Natural killer cell treated with Interleukin-12 subunit alpha and Interleukin-12 subunit beta and Interleukin-15 and Interleukin-18, amount 100 ng/mL, for 72 hours (primary cell): ENCODE measurements at places on chromosomes 7 and 10. TPM values are rescaled to one million over a fixed set of nuclear protein-coding genes. Genes with fewer than 3 reads are reported as not detected.

GRCh38 chr7:91771394-91771793 is 109.1 kb downstream of the MTERF1 start:
- DNase-seq: no peak
- no peaks in the 10 kb centered on the region for H3K4me1 ChIP-seq
- H3K4me3 ChIP-seq: no peak overlapping the region
- no peaks in the 10 kb centered on the region for H3K36me3 ChIP-seq
- no peaks in the 10 kb centered on the region for H3K27me3 ChIP-seq

GRCh38 chr10:33749790-33750189 is 415.3 kb upstream of the NRP1 start:
- no peak for DNase-seq
- H3K27ac ChIP-seq: no peak overlapping the region
- no peak overlapping the region for H3K4me3 ChIP-seq
- H3K36me3 ChIP-seq: no peaks in the 10 kb centered on the region
- peaks cover 15% of the 10 kb centered on the region for H3K4me1 ChIP-seq

DNA sequence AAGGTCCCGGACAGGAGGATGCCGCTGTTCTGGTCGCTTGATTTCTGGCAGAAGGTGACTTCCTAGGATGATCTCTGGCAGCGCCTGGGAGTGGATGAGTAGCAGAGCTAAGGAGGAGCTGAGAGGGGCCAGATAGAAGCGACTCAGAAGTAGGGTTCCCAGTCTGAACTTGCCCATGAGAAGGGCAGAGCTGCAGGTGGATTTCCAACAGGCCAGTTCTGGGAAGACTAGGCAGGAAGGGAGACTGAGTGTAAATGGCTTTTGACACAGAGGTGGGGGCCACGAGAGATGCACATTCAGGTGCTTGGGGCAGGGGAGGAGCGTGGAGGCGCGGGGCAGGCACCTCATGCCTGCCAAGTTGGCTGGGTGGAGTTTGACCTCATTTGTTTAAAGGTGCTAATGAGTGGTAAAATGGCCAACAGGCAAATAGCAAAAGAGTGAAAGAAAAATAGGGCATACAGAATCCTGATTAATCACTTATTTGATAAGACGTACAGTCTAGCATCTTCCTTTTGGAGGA is 58.8 kb downstream of the SHH start:
- DNase-seq: no peak
- no peaks in the 10 kb centered on the region for H3K36me3 ChIP-seq
- peak overlapping the region; percentile 49 for H3K4me3 ChIP-seq
- H3K27ac ChIP-seq: peak overlapping the region; percentile 22

DNA sequence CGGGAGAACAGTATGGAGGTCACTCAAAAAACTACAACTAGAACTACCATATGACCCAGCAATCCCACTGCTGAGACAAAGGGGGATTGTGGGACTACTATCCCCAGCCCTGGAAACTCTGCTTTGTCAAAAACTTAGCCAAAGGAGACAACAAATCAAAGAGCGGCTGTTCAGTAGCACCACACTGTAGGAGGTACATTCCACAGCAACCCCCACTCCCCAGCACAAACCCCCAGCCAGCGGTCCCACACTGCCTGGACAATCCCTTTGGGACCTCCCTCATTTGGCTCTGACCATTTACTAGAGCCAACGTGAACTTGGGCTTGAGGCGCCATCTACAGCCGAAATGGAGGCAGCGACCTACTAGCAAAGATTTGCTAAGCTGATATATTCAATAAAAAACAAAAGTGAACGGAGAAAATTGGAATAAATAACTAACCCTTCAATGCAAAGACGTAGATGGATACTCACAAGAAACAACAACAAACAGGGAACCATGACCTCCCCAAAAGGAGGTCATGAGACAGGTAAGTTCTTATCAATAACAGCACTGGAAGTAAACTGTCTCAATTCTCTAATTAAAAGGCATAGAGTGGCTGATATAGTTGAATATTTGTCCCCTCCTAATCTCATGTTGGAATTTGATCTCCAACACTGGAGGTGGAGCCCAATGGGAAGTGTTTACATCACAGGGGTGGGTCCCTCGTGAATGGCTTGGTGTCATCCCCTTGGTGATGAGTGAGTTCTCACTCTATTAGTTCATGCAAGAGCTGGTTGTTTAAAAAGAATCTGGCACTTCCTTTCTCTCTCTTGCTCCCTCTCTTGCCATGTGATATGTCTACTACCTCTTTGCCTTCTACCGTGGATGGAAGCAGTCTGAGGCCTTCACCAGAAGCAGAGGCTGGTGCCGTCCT is 119.0 kb upstream of the KCNMA1 start:
- no peaks in the 10 kb centered on the region for H3K4me1 ChIP-seq
- no peak overlapping the region for H3K27ac ChIP-seq
- DNase-seq: no peak

BICC1 gene
- total RNA-seq: 0.26 TPM

- DNase-seq: peak; percentile 91
- peaks cover 66% of the 10 kb centered on the region for H3K4me1 ChIP-seq
Measured at GRCh38 chr7:105808703-105809590, 67.5 kb downstream of the ATXN7L1 start.

CBX3 gene
- 184 TPM for total RNA-seq

DNA sequence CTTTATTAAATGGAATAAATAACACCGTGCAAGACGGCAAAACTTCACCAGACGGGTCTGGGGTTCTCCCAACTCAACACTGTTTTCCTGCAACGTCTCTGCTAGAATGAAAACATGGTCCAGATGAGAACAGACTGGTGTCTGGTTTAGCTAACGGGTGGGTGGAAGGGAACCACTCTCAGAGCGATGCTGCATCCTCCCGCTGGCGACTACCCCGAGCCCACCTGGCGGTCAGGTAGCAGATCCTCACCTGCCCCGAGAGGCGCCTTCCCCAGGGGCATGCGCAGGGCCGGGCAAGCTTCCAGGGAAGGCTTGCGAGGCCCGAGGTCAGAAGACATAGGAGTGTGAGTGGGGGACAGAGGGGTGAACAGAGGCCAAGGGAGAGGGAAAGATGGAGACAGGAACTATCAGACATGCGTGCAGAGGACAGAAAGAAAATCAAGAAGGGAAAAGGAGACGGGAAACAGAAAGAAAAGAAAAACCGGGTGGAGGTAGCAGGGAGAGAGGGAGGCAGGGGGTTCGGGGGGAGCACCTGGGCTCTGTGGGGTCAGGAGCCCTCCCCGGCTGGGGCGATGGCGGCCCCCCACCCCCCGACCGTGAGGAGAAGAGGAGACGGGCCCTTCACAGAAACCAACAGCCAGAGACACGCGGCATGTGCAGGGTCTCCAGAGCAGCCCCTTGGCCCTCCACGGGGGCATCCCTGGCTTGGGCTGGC is 222.0 kb downstream of the MAD1L1 start:
- H3K4me3 ChIP-seq: no peak overlapping the region
- no peaks in the 10 kb centered on the region for H3K36me3 ChIP-seq
- peaks cover 5% of the 10 kb centered on the region for H3K27me3 ChIP-seq

MSS51 gene
- total RNA-seq: 8.5 TPM

GRCh38 chr7:3480197-3480596 is 179.1 kb downstream of the SDK1 start:
- H3K27me3 ChIP-seq: peaks cover 12% of the 10 kb centered on the region
- no peaks in the 10 kb centered on the region for H3K4me1 ChIP-seq
- DNase-seq: no peak
- H3K27ac ChIP-seq: no peak overlapping the region

- no peaks in the 10 kb centered on the region for H3K36me3 ChIP-seq
- peak overlapping the region; percentile 80 for H3K27ac ChIP-seq
Measured at GRCh38 chr7:3042861-3043489, 692 bp downstream of the CARD11 start.

DNA sequence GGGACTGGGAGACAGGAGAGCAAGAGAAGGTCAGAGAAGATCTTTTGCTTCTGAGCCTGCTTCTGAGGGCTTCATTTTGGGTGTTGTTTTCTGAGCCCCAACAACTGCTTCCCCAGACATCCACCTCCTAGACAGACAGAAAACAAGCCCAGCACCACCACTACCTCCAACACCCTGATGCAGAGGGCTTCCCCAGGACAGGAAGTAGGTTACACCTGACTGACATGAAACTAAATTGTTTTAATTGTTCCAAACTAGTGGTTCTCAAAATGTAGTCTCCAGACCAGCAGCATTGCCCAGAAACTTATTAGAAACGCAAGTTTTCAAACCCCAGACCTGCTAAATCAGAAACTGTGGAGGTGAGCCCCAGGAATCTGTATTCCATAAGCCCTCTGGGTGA is 163.6 kb upstream of the KMT2E start:
- DNase-seq: no peak
- no peaks in the 10 kb centered on the region for H3K4me1 ChIP-seq
- no peak overlapping the region for H3K27ac ChIP-seq
- H3K27me3 ChIP-seq: peaks cover 9% of the 10 kb centered on the region
- H3K36me3 ChIP-seq: no peaks in the 10 kb centered on the region

FAM237B gene
- total RNA-seq: not detected

- H3K4me1 ChIP-seq: peaks cover 13% of the 10 kb centered on the region
- no peak overlapping the region for H3K27ac ChIP-seq
- H3K36me3 ChIP-seq: peaks cover 5% of the 10 kb centered on the region
- DNase-seq: no peak
Measured at GRCh38 chr7:134434701-134435100, 24.2 kb downstream of the AKR1B1 start.

DNA sequence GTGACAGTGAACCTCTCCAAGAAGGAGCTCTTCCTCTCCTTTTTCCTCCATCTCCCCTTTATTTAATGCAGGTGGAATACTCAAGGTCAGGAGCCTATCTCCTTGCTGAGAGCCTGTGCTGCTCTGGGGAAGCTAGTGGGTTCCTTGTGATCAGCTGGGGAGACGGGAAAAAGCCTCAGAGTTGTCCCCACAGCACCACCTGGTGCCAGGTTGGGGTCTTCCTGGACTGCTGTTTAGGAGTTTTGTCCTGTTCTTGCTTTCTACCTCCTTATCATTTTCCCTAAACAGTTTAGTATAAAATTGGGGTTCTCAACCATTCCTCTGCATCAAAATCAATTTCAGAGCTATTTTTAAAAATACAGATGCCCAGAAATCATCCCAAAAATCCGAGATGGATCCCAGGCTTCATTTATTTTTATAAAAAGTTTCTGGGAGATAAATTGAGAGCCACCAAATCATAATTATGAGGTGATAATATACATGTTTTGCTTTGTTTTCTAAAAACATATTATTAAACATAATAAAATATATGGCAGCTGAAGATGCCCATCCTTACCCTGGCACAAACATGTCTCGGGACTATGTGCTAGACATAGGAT is 44.3 kb downstream of the MACC1 start:
- DNase-seq: no peak
- H3K27me3 ChIP-seq: no peaks in the 10 kb centered on the region
- H3K36me3 ChIP-seq: no peaks in the 10 kb centered on the region
- no peaks in the 10 kb centered on the region for H3K4me1 ChIP-seq
- no peak overlapping the region for H3K27ac ChIP-seq

- peaks cover 28% of the 10 kb centered on the region for H3K36me3 ChIP-seq
- no peaks in the 10 kb centered on the region for H3K27me3 ChIP-seq
Measured at GRCh38 chr7:148811892-148812291, 72.2 kb downstream of the EZH2 start.

DNA sequence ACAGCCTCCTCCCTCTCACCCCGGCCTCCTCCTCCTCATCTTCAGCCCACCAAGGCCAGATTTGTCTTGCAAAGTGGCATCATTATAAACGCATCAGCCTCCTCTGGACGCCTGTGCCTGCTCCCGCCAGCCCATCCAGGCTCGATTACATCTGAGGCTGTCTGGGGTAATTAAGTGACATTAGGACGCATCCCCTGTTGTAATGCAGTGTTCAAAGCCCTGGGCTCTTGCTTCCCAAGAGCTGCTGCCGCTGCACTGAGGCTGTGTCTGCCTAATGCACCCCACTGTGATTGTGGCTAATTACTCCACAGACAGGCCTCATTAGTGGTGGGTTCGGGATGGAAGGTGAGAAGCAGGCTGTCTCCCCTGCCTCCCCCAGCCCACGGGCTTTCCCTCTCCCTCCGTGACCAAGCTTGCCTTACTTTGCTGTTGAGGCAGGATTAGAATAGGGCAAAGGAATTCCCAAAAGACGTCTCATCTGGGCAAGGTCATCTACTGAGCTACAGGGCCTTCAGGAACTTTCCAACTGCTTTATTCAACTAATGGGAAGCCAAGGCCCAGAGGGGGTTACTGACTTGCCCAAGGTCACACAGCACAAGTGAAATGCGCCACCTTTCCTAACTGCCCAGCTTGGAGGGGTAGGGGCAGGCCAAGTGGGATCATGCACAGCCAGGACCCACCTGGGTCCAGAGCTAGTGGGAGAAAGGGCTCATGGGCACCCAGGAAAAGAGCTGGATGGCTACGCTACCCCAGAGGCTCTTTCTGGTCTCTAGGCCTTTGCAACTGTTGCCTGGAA is 66.2 kb upstream of the PCBD1 start:
- H3K36me3 ChIP-seq: no peaks in the 10 kb centered on the region
- no peak overlapping the region for H3K27ac ChIP-seq
- H3K27me3 ChIP-seq: no peaks in the 10 kb centered on the region

DNA sequence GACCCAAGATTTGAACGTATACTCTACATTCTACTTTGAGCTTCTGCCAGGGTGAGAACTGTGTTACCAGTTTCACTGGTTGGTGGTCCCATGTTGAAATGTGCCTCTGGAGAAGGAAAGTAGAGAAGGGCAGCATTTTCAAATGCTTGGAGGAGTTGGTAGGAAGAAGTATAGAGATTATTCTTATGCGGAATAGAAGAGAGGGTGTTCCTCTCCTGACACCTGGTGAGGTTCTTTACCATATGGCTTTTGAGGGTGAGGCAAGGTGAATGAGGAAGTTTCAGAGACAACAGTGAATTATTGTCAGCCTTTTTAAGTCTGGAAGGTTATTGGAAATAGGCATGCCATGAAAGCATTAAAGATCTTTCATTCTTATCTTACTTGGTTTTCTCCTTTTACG is 34.3 kb downstream of the R3HCC1L start:
- no peak for DNase-seq
- peaks cover 17% of the 10 kb centered on the region for H3K36me3 ChIP-seq
- no peak overlapping the region for H3K4me3 ChIP-seq
- no peak overlapping the region for H3K27ac ChIP-seq
- no peaks in the 10 kb centered on the region for H3K27me3 ChIP-seq
- H3K4me1 ChIP-seq: peaks cover 50% of the 10 kb centered on the region

GRCh38 chr10:95656291-95657164 is at the start of gene ALDH18A1:
Gene ALDH18A1, minus strand, starts transcription at chr10:95656711. Its CDS starts 3,334 bp downstream, at chr10:95653377.
- peak; percentile 93 for DNase-seq
- peaks cover 22% of the 10 kb centered on the region for H3K36me3 ChIP-seq
- no peaks in the 10 kb centered on the region for H3K27me3 ChIP-seq

GNG11 gene
- not detected for total RNA-seq

CCDC3 gene
- total RNA-seq: 0.45 TPM

GRCh38 chr10:126749015-126749655 is 78.6 kb upstream of the C10orf90 start:
- no peak for DNase-seq
- H3K4me1 ChIP-seq: no peaks in the 10 kb centered on the region
- peaks cover 8% of the 10 kb centered on the region for H3K27me3 ChIP-seq
- no peak overlapping the region for H3K27ac ChIP-seq

TBXAS1 gene
- total RNA-seq: 130 TPM
